ENCODE measurements at places on chromosomes 12 and 14. TPM values are rescaled to one million over a fixed set of nuclear protein-coding genes. Genes with fewer than 3 reads are reported as not detected.
A peak's percentile ranks its signal among the peaks of the same experiment; 100 is the strongest.

DNA sequence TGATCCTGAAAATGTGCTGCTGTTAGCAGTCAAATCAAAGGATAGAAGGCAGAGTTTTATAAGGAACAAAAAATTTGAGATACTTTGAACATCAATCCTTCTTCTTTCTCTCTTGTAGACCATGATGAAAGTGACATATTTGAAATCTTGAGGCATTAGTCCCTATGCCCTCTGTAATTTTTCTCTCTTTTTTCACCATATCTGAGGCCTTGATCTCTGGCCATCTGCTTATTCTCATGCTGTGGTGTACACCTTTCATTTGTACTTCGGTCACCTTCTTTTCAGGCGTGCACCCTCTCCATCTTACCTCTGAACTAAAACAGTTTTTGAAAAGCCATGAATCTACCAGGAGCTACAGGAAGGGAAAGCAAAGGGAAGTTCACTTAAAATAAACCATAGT lies 420.9 kb downstream of the C12orf50 start:
- DNase-seq: no peak

GRCh38 chr12:69630191-69630590 lies 19.5 kb upstream of the LRRC10 start:
- no peak for DNase-seq

DNA sequence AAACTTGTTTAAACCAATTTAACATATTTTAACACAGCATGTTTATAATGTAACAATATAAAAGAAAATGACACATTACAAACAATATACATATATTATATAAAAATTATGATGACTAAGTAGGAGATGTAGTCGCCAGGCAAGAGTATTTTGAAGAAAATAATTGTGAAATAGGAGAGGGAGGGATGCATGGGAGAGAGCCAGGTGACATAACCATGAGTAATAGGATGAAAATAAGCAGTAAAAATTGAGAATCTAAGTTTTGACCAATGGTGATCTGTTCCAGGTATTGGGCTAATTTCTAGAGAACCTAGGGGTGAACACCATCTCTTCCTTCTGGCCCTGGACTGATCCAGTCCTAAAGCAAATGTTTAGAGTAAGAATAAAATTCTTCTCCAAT lies 315.2 kb upstream of the G2E3 start:
- DNase-seq: no peak

DNA sequence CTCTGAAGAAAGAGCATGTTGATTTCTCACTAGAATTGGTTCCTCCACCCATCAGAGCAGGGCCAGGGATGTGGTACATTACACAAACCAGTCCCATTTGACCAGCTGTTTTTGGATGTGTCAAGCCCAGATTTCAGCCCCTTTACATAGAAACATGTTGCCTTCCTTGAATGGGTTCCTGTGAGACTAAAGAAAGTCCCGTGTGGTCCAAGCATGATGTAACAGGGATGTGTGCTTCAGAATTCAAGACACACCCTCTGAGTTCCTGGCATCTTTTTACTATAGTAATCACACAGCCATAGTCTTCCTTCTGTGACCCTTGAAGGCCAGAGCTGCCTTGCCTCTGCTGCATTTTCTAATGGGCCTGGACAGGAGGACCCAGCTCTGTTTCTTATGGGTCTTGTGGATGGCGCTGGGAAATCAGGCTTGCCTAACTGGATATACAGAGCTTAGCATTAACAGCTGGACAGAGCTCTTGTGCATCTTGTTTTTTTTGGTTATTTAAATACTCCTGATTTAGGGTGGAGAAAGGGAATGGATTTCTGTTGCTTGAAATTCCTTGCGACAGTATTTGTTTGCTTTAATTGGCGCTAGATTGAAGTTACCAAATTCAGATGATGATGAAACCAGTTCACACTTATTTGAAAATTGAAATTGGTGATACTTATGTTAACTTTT lies 341.0 kb downstream of the ZFP36L1 start:
- DNase-seq: peak; percentile 69

CLEC6A gene
- not detected for total RNA-seq

GDF11 gene
- 3.0 TPM for total RNA-seq

Measured in skin of body (tissue), 3 donors.